ENCODE measurements at places on chromosomes 1 and 21. TPM values are rescaled to one million over a fixed set of nuclear protein-coding genes. Genes with fewer than 3 reads are reported as not detected.

The KRTAP19-1 gene
- not detected for total RNA-seq

The LMX1A gene
- not detected for total RNA-seq

The C1orf116 gene
- not detected for total RNA-seq

The MIXL1 gene
- not detected for total RNA-seq

The SON gene
- 131 TPM for total RNA-seq

The KRTAP10-12 gene
- not detected for total RNA-seq

The TBX15 gene
- 0.99 TPM for total RNA-seq

The HYI gene
- 36.5 TPM for total RNA-seq

The BCAR3 gene
- 34.4 TPM for total RNA-seq

The CD2 gene
- total RNA-seq, result not detected

The HPCAL4 gene
- not detected for total RNA-seq

The CR2 gene
- not detected for total RNA-seq

The AADACL3 gene
- total RNA-seq, result not detected

The FUCA1 gene
- 8.7 TPM for total RNA-seq

The ERVH48-1 gene
- not detected for total RNA-seq

The HSD3B2 gene
- not detected for total RNA-seq

The TSACC gene
- total RNA-seq, result 0.50 TPM

The RBBP4 gene
- 95.0 TPM for total RNA-seq

The PLA2G2A gene
- not detected for total RNA-seq

The GJB3 gene
- not detected for total RNA-seq

The FCRL4 gene
- not detected for total RNA-seq

The ADPRS gene
- total RNA-seq, result 25.9 TPM

The PFKL gene
- 125 TPM for total RNA-seq

The RBBP5 gene
- total RNA-seq, result 19.8 TPM

The AGO4 gene
- 20.8 TPM for total RNA-seq

The CAMK2N1 gene
- total RNA-seq, result 79.9 TPM

The AVPR1B gene
- total RNA-seq, result not detected

The OVAAL gene
- not detected for total RNA-seq

The F13B gene
- total RNA-seq, result not detected

The DCST1 gene
- not detected for total RNA-seq

The PDE9A gene
- total RNA-seq, result 1.8 TPM

The LEFTY2 gene
- total RNA-seq, result not detected

The CASQ1 gene
- 0.26 TPM for total RNA-seq

The LRRC7 gene
- not detected for total RNA-seq

The PLEKHA6 gene
- 3.8 TPM for total RNA-seq

The NCMAP gene
- total RNA-seq, result not detected

The SPRR2E gene
- not detected for total RNA-seq

The SHE gene
- under 0.01 TPM for total RNA-seq

The CRABP2 gene
- total RNA-seq, result 70.4 TPM

The LMOD1 gene
- 36.3 TPM for total RNA-seq

The NR0B2 gene
- total RNA-seq, result not detected

The PRKAA2 gene
- 7.1 TPM for total RNA-seq

The OR2T29 gene
- total RNA-seq, result not detected

The TSPAN2 gene
- 0.66 TPM for total RNA-seq

The CACHD1 gene
- 5.4 TPM for total RNA-seq

The SLC30A7 gene
- total RNA-seq, result 23.1 TPM

The SIM2 gene
- total RNA-seq, result not detected

The CHIA gene
- total RNA-seq, result not detected

The RASSF5 gene
- 1.8 TPM for total RNA-seq

The SLC5A9 gene
- total RNA-seq, result not detected

The WDR64 gene
- not detected for total RNA-seq

The GJA5 gene
- total RNA-seq, result not detected

The CFAP107 gene
- total RNA-seq, result under 0.01 TPM

Data from fibroblast of lung (primary cell).